ENCODE measurements at places on chromosomes 3 and 15. TPM values are rescaled to one million over a fixed set of nuclear protein-coding genes. Genes with fewer than 3 reads are reported as not detected.

Gene COL6A5
- total RNA-seq = not detected

Gene TMCO5A
- not detected for total RNA-seq

Gene CEMIP
- total RNA-seq = not detected

Gene CDC25A
- 39.4 TPM for total RNA-seq

Gene ARGFX
- not detected for total RNA-seq

Gene CCR3
- total RNA-seq = 1.4 TPM

Gene CFAP100
- total RNA-seq = not detected

Gene CD200
- total RNA-seq = 3.6 TPM

Gene AHSG
- not detected for total RNA-seq

Gene LSMEM2
- total RNA-seq = not detected

Gene KLHL40
- total RNA-seq = not detected

Gene NTRK3
- not detected for total RNA-seq

Gene ADAMTS7
- total RNA-seq = 0.18 TPM

Gene POLQ
- total RNA-seq = 55.8 TPM

Gene MKRN3
- total RNA-seq = 1.4 TPM

Gene SV2B
- not detected for total RNA-seq

Measured in activated CD8-positive, alpha-beta memory T cell treated with anti-CD3 and anti-CD28 coated beads, Interleukin-2, amount 10 ng/mL, durations not matched to agents 7 days and 5 days (primary cell).